ENCODE measurements at places on chromosomes 7 and 10. TPM values are rescaled to one million over a fixed set of nuclear protein-coding genes. Genes with fewer than 3 reads are reported as not detected.

Gene TBC1D12
- total RNA-seq: 7.8 TPM

Gene CALCR
- total RNA-seq: not detected

Gene MASTL
- 17.3 TPM for total RNA-seq

Gene RPEL1
- total RNA-seq: 0.13 TPM

Gene PDGFA
- 23.4 TPM for total RNA-seq

Gene POLD2
- total RNA-seq: 95.9 TPM

Gene TEX36
- not detected for total RNA-seq

Gene TYW1B
- total RNA-seq: 1.4 TPM

Gene ANKRD61
- 0.39 TPM for total RNA-seq

Gene KNDC1
- total RNA-seq: not detected

Data from epithelial cell of alveolus of lung (primary cell).